ENCODE measurements at places on chromosomes 4 and X. TPM values are rescaled to one million over a fixed set of nuclear protein-coding genes. Genes with fewer than 3 reads are reported as not detected.

Gene PLK4
- 4.9 TPM for total RNA-seq

Gene SGMS2
- 64.3 TPM for total RNA-seq

Gene TMEM47
- 5.3 TPM for total RNA-seq

Gene IBSP
- total RNA-seq = not detected

Gene DSPP
- total RNA-seq = not detected

Gene LRIT3
- total RNA-seq = 0.08 TPM

Gene PCDH7
- total RNA-seq = 8.2 TPM

Gene PPA2
- 70.0 TPM for total RNA-seq

Gene CYSLTR1
- not detected for total RNA-seq
